ENCODE measurements at places on chromosomes 13 and 19.

GRCh38 chr13:22082437-22083100 is 411.7 kb downstream of the FGF9 start:
- no peak for DNase-seq

- DNase-seq, result no peak
Measured at GRCh38 chr13:113086031-113086750, 19.4 kb upstream of the F7 start.

DNA sequence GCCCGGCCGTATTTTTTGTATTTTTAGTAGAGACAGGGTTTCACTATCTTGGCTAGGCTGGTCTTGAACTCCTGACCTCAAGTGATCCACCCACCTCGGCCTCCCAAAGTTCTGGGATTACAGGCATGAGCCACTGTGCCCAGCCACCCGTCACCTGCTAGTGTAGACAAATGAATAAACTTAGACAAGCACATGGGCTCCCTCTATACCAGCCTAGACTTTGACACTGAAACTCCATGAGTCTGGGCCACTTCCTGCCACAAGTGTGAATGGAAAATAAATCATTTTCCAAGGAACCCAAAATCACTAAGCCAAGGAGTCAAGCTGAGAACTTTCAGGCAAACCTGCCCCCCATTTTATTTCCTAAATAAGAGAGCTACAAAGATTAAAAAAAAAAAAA is 27.0 kb upstream of the TPT1 start:
- DNase-seq, result peak; percentile 14

DNA sequence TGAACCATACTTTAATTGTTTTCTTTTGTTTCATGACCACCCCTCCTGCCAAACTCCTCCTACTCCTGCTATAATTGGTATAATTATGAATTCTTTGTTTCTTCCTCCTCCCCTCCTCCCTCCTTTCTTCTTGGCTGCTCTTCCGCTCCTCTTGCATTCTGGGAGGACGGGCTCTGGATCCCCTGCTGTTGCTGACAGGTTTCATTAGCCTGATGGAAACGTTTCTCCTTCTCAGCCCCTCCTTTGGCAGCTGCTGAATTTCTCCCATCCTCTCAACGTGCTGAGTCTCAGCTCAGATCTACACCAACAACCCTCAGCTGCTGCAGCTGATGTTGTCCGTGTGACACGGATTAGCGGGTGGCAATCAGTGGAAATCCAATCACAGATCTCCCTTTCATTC is 97.1 kb upstream of the UBAC2 start:
- no peak for DNase-seq

GRCh38 chr19:3668331-3669081 is 31.8 kb downstream of the PIP5K1C start:
- DNase-seq, result no peak

DNA sequence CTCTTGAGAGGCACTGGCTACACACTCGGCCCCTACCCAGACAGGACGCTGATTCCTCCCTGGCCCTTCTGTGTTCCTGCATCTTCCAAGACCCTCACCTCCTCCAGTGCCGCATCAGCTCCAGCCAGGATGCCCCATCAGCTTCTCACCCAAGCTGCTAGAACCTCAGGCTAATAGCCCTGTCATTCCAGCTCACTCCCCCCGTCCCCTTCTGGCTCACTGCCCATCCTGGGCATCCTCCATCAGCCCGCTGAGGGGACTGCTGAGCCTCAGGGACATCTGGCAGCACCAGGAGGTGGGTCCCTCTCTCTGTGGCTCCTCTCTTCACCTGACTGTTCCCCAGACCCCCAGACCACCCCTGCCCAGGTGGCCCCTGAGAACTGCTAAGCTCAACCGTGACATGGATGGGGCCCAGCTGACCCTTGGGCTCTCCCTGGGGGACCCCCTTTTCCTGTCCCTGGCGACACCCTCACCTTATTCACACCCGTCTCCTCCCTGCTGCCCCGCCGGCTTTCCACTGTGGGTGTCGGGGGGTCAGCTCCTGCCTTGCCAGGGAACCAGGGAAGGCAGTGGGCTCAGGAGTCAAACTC is 4.8 kb downstream of the FFAR3 start:
- no peak for DNase-seq

- no peak for DNase-seq
Measured at GRCh38 chr13:51971520-51972426, 39.5 kb downstream of the ATP7B start.

DNA sequence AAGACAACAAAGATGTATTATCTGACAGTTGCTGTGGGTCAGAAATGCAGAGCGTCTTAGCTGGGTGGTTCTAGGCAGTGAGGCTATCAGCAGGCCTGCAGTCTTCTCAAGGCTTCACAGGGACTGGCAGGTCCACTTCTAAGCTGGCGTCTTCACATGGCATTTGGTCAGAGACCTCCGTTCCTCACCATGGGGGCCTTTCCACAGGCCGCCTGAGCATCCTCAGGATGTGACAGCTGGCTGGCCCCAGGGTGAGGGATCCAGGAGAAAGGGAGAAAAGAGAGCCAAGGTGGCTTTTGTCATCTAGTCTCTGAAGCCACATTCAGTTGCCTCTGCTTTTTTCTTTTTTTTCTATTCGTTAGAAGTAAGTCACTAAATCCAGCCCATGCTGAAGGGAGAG is 50.3 kb downstream of the FGF14 start:
- no peak for DNase-seq

DNA sequence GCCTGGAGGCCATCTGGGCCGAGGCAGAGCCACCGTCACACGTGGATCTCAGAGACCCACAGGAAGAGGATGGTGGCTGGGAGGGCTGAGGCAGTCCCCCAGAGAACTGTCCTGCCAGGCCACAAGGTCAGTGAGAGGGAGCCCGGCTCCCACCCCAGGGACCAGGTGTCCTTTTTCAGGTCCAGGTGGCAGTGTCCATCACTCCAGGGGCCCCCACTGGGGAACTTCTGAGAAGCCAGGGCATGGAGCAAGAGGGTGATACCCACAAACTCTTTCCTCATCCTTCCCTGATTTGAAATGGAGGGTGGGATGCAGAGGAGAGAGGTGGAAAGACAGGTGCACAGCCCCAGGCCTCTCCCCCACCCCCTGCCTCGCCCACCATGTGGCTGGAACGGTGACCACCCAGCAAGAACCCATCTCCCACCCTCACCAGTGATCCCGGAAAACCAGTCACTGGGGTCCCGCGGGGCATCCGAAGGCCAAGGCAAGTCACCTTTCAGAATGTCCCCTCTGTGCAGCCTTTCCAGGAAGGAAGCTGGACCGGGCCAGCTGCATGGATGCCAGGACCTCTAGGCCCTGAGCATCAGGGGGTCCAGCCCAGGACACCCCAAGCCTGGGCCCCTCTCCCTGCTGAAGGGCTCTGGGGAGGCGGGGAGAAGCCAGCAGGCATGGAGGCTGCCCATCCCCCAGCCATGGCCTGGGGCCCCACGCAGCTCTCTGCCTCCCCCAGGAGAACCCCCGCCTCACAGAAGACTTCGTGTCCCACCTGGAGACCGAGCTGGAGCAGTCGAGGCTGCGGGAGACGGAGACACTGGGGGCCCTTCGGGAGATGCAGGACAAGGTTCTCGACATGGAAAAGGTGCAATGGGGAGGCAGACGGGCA is 14.1 kb downstream of the PRR36 start:
- DNase-seq, result no peak

DNA sequence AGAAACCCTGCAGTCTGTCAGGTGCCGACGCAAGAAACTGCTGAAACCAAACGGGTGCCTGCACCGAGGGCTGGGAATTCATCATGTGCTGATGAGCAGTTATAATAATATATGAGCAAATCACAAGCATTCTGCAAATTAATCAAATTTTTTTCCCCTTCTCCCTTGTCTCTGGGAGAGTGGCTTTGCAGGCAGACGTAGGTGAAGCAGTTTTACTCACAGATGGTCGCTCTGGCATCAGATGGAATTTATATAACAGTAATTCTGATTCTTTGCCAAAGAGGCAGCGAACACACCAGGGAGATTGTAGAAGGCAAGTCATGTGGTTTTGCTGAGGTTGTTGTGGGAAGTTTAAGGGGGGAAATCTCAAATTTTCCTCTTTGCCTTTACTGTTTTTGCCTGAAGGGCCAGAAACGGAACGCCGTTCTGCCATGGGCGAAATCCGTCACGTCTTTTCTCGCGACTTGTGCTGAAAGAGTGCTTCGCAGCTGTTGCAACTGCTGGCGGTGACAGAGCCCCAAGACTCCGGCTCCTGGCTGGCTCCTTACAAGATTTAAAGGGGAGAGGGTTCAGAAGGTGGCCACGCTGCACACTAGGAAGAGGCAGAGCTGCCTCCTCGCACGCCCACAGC is 320.1 kb downstream of the ZNF536 start:
- DNase-seq, result no peak

GRCh38 chr13:30235216-30235615 is 72.1 kb downstream of the KATNAL1 start:
- DNase-seq, result no peak

GRCh38 chr19:16213076-16213475 is 15.4 kb downstream of the AP1M1 start:
- DNase-seq, result no peak

GRCh38 chr13:32581177-32581786 is 5.0 kb upstream of the PDS5B start:
- peak; percentile 26 for DNase-seq

DNA sequence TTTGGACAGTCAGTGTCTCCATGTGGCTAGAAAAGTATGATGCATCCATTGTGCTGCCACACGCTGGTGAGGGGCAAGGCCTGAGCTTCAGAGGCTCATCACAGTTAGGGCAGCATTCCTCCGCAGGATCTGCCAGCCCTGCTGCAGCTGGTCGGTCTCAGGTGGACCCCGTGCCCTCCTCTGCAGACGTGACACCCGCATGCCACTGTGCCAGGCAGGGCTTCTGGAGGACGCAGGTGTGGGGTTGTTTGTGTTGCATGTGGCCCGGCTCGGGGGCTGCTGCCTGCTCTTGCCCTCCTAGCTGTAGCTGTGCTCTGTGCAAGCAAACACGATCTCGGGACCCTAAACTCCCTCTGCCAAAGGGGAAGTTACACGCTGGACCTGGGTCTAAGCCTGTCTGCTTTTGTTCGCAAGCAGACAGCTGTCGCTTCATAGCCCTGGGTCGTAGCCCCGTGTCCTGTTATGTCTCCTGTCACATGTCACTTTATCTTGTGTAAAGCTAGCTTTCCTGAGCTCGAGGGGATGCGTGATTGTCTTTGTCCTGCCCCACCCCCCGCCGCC is 45.3 kb downstream of the SLC7A9 start:
- DNase-seq, result no peak

- no peak for DNase-seq
Measured at GRCh38 chr13:50643060-50643459, 200.4 kb downstream of the DLEU7 start.

DNA sequence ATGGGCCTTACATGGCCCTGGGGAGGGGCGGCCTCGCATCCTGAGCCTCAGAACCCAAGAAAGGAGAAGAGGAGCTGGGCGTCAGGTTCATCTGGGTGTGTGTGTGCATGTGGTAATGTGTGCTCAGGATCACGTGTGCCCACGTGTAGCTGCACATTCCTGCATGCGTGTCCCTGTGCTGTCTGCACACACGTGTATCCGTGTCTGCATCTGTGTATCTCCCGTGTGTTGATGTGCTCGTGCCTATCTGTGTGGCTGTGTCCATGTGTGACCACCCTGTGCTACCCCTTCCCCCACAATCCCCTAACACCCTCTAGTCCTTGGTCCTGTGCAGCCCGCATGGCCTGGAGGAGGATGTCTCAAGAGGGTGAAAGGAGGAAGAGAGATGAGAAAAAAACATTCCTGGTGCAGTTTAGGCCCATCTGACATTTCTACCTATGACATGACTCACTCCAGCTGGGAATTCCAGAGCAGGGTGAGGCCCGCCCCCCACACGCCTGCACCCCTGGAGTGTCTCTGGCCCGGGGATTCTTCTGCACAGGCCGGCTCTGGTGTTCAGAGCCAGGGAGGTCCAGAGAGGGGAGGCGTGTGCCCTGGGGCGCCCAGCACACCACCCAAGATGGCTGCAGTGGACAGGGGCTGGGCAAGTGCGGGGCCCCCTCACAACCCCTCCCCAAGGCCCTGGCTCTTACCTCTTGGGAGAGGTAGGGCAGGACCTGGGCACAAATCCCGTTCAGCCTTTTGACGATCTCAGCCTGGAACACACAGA is 7.1 kb downstream of the TLE5 start:
- DNase-seq, result no peak

DNA sequence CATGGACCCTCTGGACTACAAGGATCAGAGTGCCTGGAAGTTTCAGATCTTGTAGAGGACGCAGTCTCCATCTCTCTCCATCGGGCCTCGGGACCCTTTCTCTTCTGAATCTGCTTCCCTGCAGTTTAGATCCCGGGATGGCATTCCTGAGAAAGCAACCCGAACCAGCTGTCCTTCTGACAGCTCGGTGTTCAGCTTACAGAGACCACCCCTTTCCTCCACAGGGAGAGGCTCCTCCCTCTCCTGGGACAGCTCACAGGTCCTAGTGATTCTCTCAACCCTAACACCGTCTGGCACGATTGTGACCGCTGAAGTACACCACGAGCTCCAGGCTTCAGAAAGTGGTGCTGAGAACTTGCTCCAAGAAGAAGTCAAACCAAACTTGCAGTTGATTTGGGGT is 18.2 kb downstream of the CRX start:
- DNase-seq, result no peak

DNA sequence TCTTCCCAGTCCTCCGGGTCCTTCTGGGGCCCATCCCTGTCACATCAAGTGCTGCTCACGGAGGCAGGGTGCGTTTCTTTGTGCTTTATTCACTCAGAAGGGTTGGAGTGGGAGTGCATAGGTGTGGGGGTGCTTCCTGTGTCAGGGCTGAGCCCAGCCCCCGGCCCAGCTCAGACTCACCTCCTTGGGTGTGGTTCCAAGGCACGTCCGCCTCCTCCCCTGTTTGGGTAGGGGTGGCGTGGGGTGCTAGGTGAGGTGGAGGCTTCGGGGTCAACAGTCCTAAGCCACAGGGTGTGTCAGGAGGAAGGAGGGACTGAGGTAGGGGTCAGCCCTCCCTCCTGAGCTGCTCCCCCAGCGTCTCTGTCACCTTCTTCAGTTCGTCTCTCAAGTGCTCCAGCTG is 3.1 kb downstream of the CCER2 start:
- DNase-seq, result no peak

GRCh38 chr19:38891771-38892170 is 7.6 kb downstream of the SIRT2 start:
- no peak for DNase-seq

DNA sequence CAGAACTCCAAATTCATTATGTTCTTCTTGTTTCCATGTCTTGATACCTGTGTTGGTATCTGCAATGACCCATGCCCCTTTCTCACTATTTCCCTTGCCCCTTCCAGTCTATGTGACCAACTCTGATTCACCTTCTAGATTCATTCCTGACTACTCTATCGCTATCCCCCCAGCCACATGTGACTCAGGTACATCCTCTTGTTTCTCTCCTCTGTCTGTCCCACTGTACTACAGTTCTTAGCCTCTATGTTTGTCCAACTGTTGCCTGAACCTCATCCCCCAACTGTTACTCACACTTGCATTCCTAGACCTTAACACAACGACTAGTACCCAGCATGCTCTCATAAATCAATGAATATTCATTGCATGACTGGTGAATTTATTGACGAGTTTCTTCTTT is 10.0 kb upstream of the FLT3 start:
- no peak for DNase-seq

GRCh38 chr13:94065741-94066140 is 413.7 kb downstream of the DCT start:
- DNase-seq, result no peak

DNA sequence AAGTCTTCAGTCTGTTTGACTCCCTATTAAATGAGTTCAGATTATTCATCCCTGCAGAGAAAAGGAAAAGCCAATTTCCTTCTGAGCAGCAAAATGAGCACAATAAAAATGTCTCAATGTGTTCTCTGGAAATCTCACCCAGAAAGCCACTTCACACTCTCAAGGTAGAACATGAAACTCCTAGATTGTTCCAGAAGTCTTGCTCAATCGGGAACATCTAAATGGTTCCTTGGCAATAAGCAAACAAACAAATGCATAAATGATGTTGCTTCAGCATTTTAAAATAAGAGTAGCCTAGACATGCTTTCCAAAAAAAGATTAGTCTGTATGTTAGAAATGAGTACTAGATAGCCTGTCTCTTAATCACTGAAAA is 59.7 kb upstream of the TNFRSF19 start:
- no peak for DNase-seq
